ENCODE measurements at places on chromosomes 7 and 10. TPM values are rescaled to one million over a fixed set of nuclear protein-coding genes. Genes with fewer than 3 reads are reported as not detected.

The PTN gene
- total RNA-seq = 3.7 TPM

- no peak for DNase-seq
- no peaks in the 10 kb centered on the region for H3K27me3 ChIP-seq
- H3K4me3 ChIP-seq = no peak overlapping the region
- H3K27ac ChIP-seq = no peak overlapping the region
- no peaks in the 10 kb centered on the region for H3K36me3 ChIP-seq
Observed at GRCh38 chr10:43117777-43118583, 20.3 kb upstream of the CSGALNACT2 start.

The HMX3 gene
- 1.2 TPM for total RNA-seq

- H3K36me3 ChIP-seq = no peaks in the 10 kb centered on the region
- H3K4me3 ChIP-seq = no peak overlapping the region
- DNase-seq = no peak
Observed at GRCh38 chr10:115945701-115946445, 327.1 kb downstream of the GFRA1 start.

The OLAH gene
- not detected for total RNA-seq

The CUZD1 gene
- total RNA-seq = 0.41 TPM

- DNase-seq = no peak
- H3K36me3 ChIP-seq = no peaks in the 10 kb centered on the region
- no peaks in the 10 kb centered on the region for H3K27me3 ChIP-seq
- no peak overlapping the region for H3K4me3 ChIP-seq
- no peak overlapping the region for H3K27ac ChIP-seq
- H3K4me1 ChIP-seq = no peaks in the 10 kb centered on the region
Observed at GRCh38 chr7:128842674-128843641, 12.8 kb downstream of the FLNC start.

- H3K27ac ChIP-seq = no peak overlapping the region
- DNase-seq = no peak
- H3K4me3 ChIP-seq = no peak overlapping the region
- H3K4me1 ChIP-seq = peaks cover 17% of the 10 kb centered on the region
- H3K36me3 ChIP-seq = no peaks in the 10 kb centered on the region
Observed at GRCh38 chr7:44147026-44147991, 6.2 kb upstream of the MYL7 start.

GRCh38 chr7:78055001-78055573 is 256.5 kb downstream of the PHTF2 start:
- no peaks in the 10 kb centered on the region for H3K27me3 ChIP-seq
- H3K4me1 ChIP-seq = no peaks in the 10 kb centered on the region
- no peak for DNase-seq
- no peak overlapping the region for H3K27ac ChIP-seq
- H3K4me3 ChIP-seq = no peak overlapping the region

GRCh38 chr7:46450425-46450824 is 529.4 kb upstream of the IGFBP3 start:
- H3K27ac ChIP-seq = no peak overlapping the region
- H3K4me1 ChIP-seq = no peaks in the 10 kb centered on the region
- DNase-seq = no peak
- no peak overlapping the region for H3K4me3 ChIP-seq
- no peaks in the 10 kb centered on the region for H3K27me3 ChIP-seq

- DNase-seq = no peak
- no peak overlapping the region for H3K27ac ChIP-seq
- H3K27me3 ChIP-seq = peaks cover 4% of the 10 kb centered on the region
- H3K36me3 ChIP-seq = no peaks in the 10 kb centered on the region
- no peaks in the 10 kb centered on the region for H3K4me1 ChIP-seq
Observed at GRCh38 chr10:71193516-71193915, 18.9 kb upstream of the UNC5B start.

DNA sequence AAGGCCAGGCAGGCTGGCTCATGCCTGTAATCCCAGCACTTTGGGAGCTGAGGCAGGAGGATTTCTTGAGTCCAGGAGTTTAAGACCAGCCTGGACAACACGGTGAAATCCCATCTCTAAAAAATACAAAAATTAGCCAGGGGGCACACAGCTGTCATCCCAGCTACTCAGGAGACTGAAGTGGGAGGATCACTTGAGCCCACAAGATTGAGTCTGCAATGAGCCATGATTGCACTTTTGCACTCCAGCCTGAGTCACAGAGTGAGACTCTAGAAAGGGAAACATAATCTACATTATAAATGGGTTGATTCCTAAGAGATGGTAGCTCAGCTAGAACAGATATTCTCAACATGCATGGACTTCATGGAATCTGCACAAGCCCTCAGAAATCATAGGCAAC is 6.3 kb upstream of the LIPF start:
- DNase-seq = no peak
- no peak overlapping the region for H3K27ac ChIP-seq
- H3K4me1 ChIP-seq = no peaks in the 10 kb centered on the region

GRCh38 chr10:43255634-43256431 is 11.0 kb downstream of the RASGEF1A start:
- no peak for DNase-seq
- no peaks in the 10 kb centered on the region for H3K27me3 ChIP-seq
- no peak overlapping the region for H3K27ac ChIP-seq

GRCh38 chr10:31669357-31669756 is 259.3 kb downstream of the ARHGAP12 start:
- H3K27me3 ChIP-seq = no peaks in the 10 kb centered on the region
- no peak for DNase-seq
- H3K27ac ChIP-seq = no peak overlapping the region
- no peak overlapping the region for H3K4me3 ChIP-seq
